ENCODE measurements at places on chromosomes 11 and 22. TPM values are rescaled to one million over a fixed set of nuclear protein-coding genes. Genes with fewer than 3 reads are reported as not detected.

The RASD2 gene
- total RNA-seq, result under 0.01 TPM

The CLDN25 gene
- total RNA-seq, result not detected

The ADORA2A gene
- 12.4 TPM for total RNA-seq

The ENTHD1 gene
- not detected for total RNA-seq

- no peak for DNase-seq
These were observed 23.7 kb downstream of the HTR3A start for GRCh38 chr11:113998574-113998973.

GRCh38 chr22:42074132-42074811 lies at the start of gene PHETA2:
TSS of gene PHETA2 (plus strand) at chr22:42074248. CDS start at chr22:42077294, 3,046 bp downstream.
- peak; percentile 68 for DNase-seq

- no peak for DNase-seq
These were observed 583.9 kb upstream of the LRRC4C start for GRCh38 chr11:42043312-42043711.

- DNase-seq, result no peak
These were observed 66.2 kb downstream of the FANCF start for GRCh38 chr11:22559416-22559815.

DNA sequence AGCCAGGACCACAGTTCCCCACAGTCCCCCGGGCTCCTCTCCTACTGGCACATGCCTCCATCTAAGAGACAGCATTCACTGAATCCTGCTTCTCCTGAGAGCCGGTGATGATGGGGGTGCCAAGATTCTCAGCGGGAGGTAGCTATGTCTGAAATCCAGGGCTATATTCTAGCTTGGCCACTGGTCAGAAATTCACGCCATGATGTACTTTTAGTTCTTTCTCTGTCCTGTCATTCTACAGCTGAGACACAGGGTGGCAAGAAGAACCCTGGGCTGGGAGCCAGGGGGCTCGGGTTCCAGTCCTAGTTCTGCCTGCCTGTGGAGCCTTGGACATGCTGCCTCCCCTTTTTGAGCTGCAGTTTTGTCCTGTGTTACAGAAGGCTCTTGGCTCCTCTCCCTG lies 59.2 kb upstream of the PHOX2A start:
- no peak for DNase-seq

DNA sequence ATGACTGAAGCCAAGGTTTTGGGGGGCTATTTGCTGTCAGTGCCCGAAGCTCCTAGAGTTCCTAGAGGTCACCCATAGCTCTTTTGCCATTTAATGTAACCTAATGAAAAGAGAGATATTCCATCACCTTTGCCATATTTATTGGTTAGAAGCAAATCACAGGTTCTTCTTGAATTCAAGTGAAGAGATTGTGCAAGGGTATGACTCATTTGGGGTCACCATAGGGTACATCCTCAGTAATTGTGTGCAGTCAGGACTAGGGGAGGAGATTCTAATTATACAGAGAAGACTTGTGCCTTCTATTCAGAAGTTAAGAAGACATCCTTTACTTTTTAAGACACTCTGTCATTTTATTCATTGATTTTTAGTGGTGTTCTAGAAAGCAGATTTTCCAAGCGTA lies 6.9 kb upstream of the PRAME start:
- DNase-seq, result no peak
